ENCODE measurements at places on chromosomes 12 and 14.

GRCh38 chr14:64235652-64236640, 58.2 kb downstream of the ESR2 start:
- DNase-seq: no peak

DNA sequence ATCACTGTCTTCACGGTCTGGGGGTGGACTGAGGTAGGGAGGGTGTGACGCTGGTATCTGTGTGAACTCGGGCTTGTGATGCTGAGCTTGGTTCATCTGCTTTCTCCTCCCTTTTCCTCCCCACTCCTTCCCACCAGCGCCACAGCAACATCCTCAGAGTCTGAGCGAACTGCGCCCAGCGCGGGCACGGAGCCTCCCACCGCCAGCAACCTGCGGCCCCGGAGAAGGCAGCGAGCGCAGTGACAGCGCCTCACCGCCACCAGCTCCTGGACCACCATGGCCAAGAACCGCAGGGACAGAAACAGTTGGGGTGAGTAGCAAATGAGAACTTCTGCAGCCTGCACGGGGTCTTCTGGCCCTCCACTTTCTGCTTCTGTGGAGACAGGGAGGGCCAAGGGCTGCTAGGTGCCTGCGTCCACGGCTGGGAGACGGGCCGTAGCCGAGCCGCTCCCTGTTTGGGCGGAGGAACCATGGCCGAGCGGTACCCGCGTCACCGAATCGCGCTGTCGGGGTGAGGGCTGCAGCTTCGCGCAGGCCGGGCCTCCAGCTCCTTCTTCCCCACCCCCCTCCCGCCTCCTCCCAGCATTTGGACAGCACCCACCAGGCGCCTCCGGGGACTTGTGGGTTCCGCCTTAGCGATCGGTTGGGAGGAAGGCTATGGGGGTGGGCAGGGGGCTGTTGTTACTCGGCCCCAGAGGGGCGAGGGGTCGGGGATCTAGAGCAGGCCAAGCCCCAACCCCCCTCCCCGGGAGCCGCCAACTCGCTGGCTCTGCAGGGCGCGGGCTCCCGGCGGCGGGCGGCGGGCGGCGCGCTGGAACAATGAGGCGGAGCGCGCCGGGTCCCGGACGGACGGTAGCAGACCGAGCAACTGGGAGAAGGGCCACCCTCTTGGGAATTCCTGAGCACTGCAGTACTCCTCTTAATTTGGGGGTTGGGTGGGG, at the start of gene ATL1:
Gene ATL1 (plus strand): TSS at position 156 of the 941 bp plus-strand sequence. CDS start 121 bp downstream, at position 277.
- DNase-seq: no peak

DNA sequence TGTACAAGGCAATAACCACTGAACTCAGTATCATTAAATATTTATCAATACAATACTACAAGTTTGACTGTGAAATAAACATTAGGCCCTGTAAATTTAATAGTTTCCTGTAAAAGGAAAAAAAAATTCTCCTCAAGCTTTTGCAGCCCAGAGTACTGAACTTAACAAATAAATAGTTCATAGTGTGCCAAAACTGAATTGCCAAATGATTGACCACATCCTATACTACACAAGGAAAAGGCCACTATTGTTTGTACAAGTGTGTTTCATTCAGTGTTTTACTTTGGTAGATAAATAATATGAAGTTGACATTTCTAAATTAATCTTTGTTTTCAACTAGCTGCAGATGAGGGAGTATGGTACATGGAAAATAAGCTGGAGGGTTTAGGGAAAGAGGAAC, 379.6 kb downstream of the FLRT2 start:
- DNase-seq: no peak

- DNase-seq: no peak
These were observed 54.9 kb downstream of the PLEKHG7 start for GRCh38 chr12:92757597-92758121.

GRCh38 chr12:95548056-95548538, 3.2 kb downstream of the USP44 start:
- no peak for DNase-seq

DNA sequence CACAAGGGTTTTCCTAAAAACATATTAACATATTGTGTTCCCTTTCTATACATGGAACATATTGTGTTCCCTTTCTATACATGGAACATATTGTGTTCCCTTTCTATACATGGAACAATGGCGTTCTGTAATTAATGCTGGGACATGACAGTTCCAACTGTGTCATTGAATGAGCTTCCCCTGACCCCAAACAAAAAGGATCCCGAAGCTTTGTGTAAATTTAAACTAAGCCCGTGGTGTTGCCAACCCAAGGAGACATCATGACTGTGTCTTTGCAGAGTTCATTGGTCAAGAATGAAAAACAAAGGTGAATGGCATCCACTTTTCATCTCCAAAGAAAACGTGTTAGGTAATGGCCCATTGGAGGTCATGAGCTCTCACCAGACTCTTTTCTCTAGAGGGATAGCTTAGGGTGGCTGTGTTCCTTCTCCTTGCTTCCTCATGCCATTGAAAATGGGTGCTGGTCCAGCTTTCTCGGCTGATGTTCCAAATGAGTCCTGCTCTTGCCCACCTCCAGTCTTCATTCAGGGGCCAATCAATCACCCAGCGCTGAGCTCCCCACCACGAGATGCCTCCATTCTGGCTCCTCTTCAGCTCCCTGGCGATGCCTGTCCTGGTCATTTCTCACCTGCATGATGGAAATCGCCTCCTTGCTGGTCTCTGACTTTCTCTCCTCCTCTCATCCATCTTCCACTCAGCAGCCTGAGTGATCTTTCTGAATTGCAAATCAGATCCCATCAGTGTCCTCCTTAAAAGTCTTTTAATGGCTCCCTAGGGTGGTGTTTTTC, 156.1 kb downstream of the VRK1 start:
- no peak for DNase-seq

- DNase-seq: no peak
These were observed 31.3 kb downstream of the PRKAB1 start for GRCh38 chr12:119699199-119699760.

- no peak for DNase-seq
These were observed 28.8 kb upstream of the INF2 start for GRCh38 chr14:104660597-104660996.

- no peak for DNase-seq
These were observed 3.9 kb upstream of the SYNE2 start for GRCh38 chr14:63848890-63849289.

GRCh38 chr12:25817166-25817565, 141.3 kb upstream of the RASSF8 start:
- DNase-seq: no peak
